Common myeloid progenitor, CD34-positive (primary cell): ENCODE measurements at places on chromosomes 11 and 22.
A peak's percentile ranks its signal among the peaks of the same experiment; 100 is the strongest.

- no peak for DNase-seq
These were observed 76.9 kb upstream of the CADM1 start for GRCh38 chr11:115580927-115581680.

GRCh38 chr11:128463979-128464378 is 123.4 kb downstream of the ETS1 start:
- no peak for DNase-seq

GRCh38 chr11:132030896-132031295 is 660.5 kb downstream of the NTM start:
- DNase-seq, result no peak

GRCh38 chr11:100691896-100692653 is 5.0 kb downstream of the ARHGAP42 start:
- no peak for DNase-seq

DNA sequence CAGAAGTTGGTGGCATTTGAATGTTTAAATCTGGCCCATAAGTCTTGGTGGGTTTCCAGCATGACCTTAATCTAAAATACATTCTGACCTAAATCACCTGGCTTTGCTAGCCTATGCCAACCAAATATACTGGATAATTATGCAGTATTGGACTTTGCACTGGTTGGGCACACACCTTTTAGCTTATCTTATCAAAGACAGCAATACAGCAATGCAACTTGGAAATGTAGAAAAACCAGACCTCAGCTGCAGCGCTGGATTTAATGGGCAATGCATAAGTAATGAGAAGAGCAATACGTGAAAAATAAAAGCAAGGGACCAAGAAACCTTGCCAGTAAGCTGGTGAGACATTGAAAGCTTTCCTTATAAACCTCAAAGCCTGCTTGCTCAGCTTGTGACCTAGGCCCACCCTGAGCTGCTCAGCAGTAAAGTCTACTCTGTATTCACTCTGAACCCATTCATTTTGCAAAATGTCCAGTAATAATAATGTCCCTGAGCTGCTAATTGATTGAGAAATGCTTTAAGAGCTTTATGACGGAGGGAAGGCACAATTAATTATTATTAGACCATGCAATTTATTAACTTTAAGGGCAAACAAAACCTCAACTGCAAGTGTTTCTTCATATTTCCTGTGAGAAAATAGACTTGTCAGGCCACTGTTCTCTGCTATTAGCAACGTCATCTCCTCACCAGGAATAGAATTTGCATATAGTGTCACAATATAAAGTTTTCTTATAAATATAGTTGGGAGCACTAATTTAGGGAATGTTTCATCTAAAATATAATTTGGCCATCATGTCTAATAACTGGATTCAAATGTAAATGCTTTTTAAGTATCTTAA is 49.4 kb upstream of the CEP295 start:
- DNase-seq, result no peak

DNA sequence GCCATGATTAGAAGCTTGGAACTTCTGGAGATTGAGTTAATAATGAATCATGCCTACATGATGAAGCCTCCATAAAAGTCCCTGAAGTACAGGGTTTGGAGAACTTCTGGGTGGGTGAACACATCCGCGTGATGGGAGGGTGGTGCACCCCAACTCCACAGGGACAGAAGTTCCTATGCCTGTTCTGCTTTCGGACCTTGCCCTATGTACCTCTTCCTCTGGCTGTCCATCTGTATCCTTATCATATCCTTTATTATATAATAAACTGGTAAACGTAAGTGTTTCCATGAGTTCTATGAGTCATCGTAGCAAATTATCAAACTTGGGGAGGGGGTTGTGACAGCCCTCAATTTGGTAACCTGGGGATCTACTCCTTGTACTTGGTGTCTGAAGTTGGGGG is 60.2 kb downstream of the ADM start:
- no peak for DNase-seq

DNA sequence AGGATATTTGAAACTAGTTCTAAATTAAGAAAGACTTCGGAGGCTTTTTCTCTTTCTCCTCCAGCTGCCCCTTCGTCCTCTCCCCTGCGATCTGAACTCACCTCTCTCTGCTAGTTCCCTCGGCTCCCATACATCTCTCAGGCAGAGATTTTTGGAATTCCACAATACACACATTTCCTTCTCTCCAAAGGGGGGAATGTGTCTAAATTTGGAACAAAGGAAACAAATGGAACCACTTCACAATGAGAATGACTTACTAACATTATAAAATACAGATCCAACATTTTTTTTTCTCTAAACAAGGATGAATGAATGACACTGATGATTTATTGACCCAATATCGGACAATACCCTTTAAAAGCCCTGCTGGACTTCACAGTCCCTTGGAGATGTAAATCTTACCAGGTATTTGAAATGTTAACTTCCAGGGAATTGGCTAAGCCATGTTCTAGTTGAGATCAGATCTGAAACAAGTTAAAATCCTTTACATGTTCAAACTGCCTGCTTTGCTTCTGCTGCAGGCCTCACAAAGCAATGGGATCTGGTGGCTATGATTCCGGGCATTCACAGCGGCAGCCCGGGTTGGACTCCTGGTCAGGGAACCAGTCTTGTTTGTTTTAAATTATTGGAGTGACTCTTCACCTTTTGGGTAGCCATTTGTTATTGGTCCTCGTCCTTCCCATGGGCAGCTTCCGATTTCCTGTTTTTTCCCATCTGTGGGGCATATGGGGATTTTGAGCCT is 20.5 kb upstream of the GSTP1 start:
- no peak for DNase-seq

GRCh38 chr11:61675826-61676225 is 4.4 kb upstream of the DAGLA start:
- peak; percentile 23 for DNase-seq

DNA sequence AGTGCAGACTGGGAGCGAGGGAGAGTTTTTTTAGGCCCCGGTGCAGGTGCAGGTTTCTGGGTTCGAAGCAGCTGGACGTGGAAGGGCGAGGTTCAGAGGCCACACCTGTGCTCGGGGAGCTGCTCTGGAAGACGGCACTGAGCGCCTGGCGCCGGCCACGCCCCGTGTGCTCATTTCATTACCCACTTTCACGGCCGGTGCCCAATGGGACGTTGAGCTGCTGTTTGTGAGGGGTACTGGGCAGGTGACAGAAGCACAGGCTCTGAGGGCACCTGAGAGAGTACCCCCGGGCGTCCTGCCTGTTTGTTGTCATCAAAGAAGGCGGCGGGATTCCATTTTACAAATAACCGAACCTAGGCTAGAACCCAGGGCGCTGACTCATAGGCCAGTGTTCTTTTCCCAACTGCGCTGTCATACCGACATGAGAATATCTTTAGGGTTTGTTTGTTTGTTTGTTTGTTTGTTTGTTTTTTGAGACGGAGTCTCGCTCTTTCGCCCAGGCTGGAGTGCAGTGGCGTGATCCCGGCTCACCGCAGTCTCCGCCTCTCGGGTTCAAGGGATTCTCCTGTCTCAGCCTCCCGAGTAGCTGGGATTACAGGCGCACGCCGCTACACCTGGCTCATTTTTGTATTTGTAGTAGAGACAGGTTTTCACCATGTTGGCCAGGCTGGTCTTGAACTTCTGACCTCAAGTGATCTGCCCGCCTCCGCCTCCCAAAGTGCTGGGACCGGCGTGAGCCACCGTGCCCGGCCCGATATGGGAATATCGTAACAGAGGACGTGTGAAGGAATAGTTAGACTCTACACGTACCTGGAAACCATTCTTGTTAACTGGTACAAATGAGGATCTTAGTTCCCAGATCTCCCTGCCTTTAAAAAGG is 16.6 kb upstream of the SPTBN2 start:
- peak; percentile 21 for DNase-seq

- DNase-seq, result no peak
These were observed 9.2 kb upstream of the OR9Q2 start for GRCh38 chr11:58179648-58180047.

- no peak for DNase-seq
These were observed 128.5 kb downstream of the CD44 start for GRCh38 chr11:35267504-35267903.

DNA sequence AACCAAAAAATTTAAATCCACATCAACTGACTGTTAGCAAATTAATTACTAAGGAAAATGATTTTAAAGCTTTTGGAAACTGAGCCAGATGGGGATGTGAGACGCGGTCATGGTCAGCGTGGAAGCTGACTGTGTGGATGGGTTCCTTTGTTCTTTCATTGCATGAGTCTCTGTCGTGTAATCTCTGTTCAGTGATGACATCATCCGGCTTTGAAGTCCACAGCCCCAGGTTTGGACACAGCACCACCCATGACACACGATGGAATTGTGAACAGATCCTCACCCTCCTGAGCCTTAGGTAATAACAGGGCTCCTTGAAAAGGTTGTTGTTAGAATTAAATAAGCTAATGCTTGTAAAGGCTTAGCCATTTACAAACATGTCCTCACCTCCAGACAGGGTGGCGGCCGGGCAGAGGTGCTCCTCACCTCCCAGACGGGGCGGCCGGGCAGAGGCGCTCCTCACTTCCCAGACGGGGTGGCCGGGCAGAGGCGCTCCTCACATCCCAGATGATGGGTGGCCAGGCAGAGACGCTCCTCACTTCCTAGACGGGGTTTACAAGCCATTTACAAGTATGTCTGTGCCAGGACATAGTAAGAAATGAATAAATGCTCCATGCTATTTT is 677.3 kb downstream of the TBC1D22A start:
- no peak for DNase-seq
